Activated naive CD4-positive, alpha-beta T cell treated with anti-CD3 and anti-CD28 coated beads, Interleukin-2, amount 50 U/mL, for 72 hours (primary cell): ENCODE measurements at places on chromosomes 7 and 10. TPM values are rescaled to one million over a fixed set of nuclear protein-coding genes. Genes with fewer than 3 reads are reported as not detected.
A peak's percentile ranks its signal among the peaks of the same experiment; 100 is the strongest.

IQUB gene
- 0.34 TPM for total RNA-seq

GRCh38 chr10:73997461-73997786 is 492 bp upstream of the VCL start:
- no peak for DNase-seq

GRCh38 chr7:138002096-138002827 is 376 bp upstream of the CREB3L2 start:
- DNase-seq: peak; percentile 99

TET1 gene
- 1.6 TPM for total RNA-seq

DNA sequence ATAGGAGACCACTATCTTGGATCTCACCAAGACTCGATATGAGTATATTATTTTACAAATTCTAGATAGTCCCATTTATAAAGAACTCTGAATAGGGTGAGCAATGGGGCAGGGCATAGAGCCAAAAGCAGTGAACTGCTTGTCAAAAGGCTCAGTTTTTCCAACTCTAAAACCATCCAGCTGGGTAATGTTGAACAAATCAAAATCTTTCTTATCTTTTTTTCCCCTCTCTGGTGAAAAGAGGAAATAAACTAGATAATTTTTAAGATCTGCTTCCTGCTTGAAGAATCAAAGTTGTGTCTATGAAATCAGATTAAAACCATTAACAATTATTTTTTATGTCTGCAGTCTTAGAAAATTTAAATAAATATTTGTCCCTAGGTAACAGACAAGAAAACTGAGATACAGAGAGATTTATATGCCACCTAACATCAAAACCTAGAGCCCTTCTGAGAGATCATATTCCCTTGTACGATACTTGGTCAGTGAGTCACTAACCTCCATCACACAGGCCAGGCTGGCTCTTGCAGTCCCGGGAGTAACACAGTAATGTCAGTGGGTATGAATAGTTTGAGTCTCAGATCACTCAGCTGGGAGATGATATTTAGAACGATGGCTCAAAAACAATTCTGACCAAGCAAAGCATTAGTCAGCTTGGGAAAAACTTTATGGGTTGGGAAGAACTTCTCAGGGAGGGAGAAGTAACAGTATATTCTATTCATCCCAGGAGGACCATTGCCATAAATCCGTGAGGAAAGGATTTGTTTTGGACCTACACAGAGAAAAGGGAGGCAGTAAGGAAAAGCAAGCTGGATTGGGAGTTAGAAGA is 178.8 kb downstream of the REEP3 start:
- DNase-seq: no peak

DNA sequence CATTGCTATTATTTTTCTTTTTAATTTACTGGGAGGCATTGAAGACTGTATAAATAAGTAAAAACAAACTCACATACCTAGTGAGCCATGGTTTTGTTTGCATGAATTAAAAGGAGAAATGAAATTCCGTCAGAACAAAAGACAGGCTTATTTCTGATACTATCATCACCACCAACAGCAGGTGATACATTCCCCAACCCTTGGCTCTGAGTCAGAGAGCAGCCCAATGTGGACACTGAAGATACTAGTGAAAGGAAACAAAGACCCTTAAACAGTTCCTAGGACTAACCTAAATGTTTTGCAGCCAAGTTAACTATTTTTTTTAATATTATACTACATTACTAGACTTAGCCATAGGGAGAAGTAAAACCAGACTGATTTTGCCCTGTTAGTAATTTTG is 31.6 kb downstream of the CHRM2 start:
- DNase-seq: no peak

PGAM1 gene
- 610 TPM for total RNA-seq

- no peak for DNase-seq
Observed at GRCh38 chr10:77207828-77208185, 429.8 kb downstream of the KCNMA1 start.

GRCh38 chr7:69403169-69403568 is 195.1 kb upstream of the AUTS2 start:
- DNase-seq: no peak

DNA sequence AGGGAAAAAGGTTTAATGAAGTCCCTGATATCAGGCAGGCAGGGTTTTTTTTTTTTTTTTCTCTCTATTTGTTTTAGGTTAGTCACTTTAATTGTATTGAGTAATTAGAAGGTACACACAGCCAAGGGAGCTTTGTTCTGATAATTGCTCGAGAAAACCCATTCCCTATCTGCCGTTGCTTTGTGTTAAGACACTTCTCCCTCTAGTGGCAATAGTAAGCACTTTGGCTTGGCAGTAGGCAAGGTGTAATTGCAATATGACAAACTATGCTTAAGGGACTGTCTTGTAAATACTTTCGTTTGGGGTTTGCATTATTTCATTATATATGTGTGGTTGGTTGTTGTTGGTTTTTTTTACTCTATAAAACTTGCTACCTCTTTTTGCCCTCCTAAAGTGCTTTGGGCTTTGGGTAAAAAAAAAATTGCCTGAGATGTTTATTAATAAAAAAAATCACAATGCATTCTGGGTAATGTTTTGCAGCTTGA is 113.4 kb downstream of the BTRC start:
- peak; percentile 17 for DNase-seq

FGFBP3 gene
- 1.5 TPM for total RNA-seq

GRCh38 chr7:125847692-125848091 is 918.1 kb upstream of the POT1 start:
- no peak for DNase-seq

MYL10 gene
- total RNA-seq: not detected

SPDYE11 gene
- not detected for total RNA-seq

DNA sequence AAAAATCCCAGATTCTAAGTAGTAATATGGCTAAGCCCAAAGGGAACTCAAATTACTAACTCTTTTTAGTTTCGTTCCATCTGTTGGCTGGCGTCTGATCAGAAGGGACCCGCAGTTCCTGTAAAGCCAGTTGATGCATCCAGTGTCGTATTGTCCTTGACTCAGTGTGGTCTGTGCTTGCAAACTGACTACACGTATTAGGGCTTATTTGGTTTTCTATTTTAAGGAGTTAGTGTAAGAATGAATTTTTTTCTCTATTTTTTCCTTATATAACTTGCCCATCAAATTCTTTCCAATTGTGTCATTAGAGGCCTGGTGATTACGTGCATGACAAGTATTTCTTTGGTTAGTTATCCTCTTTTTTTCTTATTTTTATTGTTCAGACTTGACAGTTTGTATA is 9.7 kb downstream of the ABCA13 start:
- DNase-seq: no peak

DNA sequence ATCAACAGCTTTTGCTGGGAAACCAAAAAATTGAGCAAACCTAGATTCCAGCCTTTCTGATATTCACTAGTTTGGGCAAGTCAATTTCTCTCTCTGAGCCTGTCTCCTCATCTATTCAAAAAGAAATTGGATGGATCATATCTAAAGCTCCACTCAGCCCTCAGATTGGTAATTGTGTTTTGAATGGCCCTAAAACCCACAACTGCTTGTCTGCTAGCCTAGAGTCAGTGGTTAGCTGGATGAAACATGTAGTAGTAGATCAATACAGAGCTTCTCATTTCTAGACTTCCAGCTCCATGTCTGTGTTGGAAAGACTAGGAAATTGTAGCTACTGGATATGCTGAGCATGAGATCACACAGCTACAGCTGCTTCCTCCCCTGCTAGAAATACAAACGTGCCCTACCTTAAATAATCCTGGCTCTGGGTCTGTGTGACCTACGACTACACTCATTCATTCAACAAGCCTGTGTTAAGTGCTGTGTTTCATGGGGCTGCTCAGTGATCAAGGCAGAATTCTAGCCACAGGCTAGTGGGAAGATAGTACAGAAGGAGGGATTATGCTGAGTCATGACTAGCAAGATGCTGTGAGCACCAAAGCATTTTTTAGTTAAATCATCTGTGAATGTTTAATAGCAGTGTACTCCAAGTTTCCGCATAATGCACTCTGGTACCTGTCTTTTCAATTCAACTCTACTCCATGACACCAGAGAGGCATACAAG is 15.7 kb downstream of the DNTT start:
- DNase-seq: no peak

DNA sequence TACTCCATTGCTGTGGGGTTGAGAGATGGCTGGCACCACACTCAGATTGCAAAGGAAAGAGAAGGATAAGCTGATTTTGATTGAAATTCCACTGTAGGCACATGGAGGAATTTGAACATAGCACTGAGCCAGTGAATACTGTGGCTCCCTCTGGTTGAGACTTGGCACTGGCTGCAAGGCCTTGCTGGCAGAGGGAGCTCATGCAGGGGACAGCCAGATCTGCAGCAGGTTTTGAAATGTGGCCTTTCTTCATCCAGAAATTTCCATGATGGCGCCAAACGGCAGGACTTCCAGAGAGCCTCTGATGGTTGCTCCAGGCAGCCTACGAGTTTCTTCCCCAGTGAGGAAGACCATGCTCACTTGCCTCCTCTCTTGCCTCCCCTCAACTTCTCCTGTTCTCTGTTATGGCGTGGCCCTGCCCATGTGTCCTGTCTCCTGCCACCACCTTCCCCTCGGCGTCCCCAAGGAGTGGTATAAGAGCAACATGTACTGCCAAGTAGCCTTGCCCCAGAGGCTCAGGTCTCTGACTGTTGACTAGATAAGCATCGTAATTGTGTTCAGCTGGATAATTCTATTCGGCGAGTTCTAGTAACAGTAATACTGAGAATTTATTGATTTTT is 265.6 kb downstream of the CCDC3 start:
- DNase-seq: no peak

DNA sequence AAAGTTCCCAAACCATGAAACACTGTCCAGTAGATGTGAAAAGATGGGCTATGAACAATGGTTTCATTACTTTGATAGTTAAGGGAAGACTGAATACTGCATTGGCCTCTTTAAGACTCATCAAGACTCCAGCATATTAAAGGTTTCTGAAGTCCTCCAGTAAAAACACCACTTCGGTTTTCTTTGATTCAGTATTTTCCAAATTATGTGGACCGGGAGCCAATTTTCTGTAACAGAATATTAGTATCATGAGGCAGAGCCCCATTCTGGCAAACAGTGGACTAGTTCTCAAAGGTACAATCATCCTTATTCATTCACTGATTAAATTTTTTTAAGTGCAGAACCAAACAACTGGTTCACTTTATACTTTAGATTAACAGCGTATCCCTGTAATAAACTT is 241.1 kb upstream of the LRGUK start:
- DNase-seq: no peak

GRCh38 chr7:38179776-38180226 is 1.8 kb downstream of the STARD3NL start:
- no peak for DNase-seq

HOXA3 gene
- total RNA-seq: not detected

DNA sequence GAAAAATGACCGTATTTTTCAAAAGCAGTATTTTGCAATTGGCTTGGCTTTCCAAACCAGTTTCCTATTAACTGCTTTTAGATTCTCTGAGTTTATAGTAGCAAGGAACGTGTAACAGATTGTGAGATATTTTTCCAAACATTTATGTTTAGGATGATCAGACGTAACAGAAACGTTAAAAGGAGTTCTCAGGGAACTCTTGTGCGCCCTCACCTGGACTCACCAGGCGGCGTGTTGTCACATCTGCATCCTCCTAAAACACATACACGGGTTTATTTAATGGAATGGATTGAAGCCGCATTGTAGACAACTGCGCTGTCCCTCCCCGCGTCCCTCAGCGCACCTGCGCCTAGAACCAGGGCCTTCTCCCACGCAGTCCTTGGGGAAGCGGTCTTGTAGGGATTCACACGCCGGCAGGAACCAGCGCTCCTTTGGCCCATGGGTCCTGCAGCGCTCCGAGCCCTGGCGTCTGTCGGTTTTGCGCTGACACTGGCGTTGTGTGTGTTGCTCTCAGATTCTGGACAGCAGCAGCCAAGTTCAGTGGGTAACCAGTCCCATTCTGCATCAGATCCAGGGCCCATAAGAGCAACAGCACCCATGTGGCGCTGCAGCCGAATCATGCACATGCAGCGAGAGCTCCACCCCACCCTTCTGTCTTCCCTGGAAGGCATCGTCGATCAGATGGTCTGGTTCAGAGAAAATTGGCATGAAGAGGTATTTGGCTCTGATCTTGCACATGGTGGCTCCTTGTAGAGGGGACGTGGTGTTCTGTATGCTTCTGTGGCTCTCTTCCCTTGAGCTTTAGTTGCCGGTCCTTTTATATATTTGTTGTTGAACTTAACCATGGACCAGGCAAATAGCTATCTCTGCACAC is 114.9 kb downstream of the TRRAP start:
- no peak for DNase-seq

JCAD gene
- 0.02 TPM for total RNA-seq

DNA sequence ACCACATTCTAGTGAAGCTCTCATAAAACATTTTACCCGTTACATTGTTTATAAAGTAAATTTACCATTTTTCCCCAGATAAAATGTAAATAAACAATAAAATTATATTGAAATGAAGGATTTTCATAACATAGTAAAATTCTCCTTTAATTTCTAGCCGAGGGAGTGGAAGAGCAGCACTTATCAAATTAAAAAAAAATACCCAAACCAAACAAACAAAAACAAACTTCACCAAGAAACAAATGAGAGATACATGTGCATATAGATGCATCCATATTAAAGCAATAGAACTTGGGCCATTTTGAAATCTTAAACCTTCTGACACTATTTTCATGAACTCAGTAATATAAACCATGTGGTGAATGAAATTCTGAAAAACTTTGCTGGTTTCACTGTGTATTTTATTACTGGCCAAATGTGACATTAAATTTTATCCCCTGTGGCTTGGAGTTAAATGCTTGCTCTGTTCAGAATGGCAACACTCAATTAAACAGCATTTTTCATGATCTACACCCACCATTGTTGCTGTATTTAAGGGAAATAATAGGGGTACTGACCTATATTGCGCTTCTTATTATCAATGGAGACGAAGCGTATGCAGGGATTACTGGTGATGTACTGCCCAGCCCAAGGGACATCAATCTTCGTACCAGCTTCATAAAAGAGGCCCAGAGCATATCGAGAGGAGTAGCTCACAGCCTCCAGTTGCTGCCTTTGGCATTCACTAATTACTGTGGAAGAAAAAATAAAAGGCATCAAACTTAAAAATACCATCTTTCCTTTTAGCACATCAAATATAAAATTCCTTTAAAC is 220.9 kb downstream of the RNLS start:
- DNase-seq: no peak

GPRIN2 gene
- not detected for total RNA-seq

DNA sequence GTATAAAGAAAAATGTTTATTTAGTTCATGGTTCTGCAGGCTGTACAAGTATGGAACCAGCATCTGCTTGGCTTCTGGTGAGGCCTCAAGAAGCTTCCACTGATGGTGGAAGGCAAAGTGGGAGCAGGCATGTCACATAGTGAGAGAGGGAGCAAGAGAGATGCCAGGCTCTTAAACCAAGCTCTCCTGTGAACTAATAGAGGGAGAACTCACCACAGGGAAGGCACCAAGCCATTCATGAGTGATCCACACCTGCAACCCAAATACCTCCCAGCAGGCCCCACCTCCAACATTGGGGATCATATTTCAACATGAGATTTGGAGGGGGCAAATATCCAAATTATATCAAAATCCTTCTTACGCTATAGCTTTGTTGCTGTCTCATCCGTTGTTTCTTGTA is 113.1 kb downstream of the CPED1 start:
- DNase-seq: no peak
